ENCODE measurements at places on chromosomes 1 and 21. TPM values are rescaled to one million over a fixed set of nuclear protein-coding genes. Genes with fewer than 3 reads are reported as not detected.

GRCh38 chr1:229251185-229251584 lies 19.7 kb upstream of the RAB4A start:
- peaks cover 5% of the 10 kb centered on the region for H3K4me1 ChIP-seq
- peaks cover 2% of the 10 kb centered on the region for H3K27me3 ChIP-seq
- H3K36me3 ChIP-seq: no peaks in the 10 kb centered on the region
- no peak overlapping the region for H3K4me3 ChIP-seq
- DNase-seq: no peak
- H3K27ac ChIP-seq: no peak overlapping the region

- peak overlapping the region; percentile 86 for H3K27ac ChIP-seq
- H3K36me3 ChIP-seq: no peaks in the 10 kb centered on the region
- H3K4me3 ChIP-seq: no peak overlapping the region
- no peaks in the 10 kb centered on the region for H3K27me3 ChIP-seq
- H3K4me1 ChIP-seq: peaks cover 15% of the 10 kb centered on the region
- peak; percentile 78 for DNase-seq
Measured at GRCh38 chr1:78339490-78339889, 151.3 kb upstream of the PTGFR start.

DNA sequence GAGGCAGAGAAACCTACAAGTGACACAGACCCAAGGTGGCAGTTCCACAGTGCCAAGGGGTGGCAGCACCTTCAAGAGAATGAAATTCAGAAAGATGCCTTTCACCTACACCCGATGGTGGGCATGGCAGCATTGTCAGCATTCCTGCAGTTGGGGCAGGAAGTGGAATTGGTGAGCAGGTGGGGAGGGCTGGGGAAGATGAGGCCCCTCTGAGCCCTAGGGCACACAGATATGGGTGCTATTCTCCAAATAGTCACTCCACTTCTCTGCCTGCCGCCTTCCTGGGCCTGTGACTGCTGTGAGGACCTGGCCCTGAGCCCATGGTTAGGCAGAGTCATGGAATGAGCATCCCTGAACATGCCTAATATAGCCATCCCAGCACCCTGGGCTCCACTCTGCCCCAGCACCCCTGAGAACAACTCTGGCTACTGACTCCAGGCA lies 8.3 kb downstream of the SHISA4 start:
- no peaks in the 10 kb centered on the region for H3K36me3 ChIP-seq
- peaks cover 10% of the 10 kb centered on the region for H3K4me1 ChIP-seq
- no peaks in the 10 kb centered on the region for H3K27me3 ChIP-seq
- H3K4me3 ChIP-seq: no peak overlapping the region
- DNase-seq: peak; percentile 60

- H3K27ac ChIP-seq: no peak overlapping the region
- no peak overlapping the region for H3K4me3 ChIP-seq
- DNase-seq: no peak
- no peaks in the 10 kb centered on the region for H3K4me1 ChIP-seq
Measured at GRCh38 chr1:51953079-51953478, 37.4 kb downstream of the RAB3B start.

GRCh38 chr1:70856201-70856600 lies 191.4 kb downstream of the PTGER3 start:
- H3K4me3 ChIP-seq: no peak overlapping the region
- H3K27ac ChIP-seq: no peak overlapping the region
- no peak for DNase-seq
- no peaks in the 10 kb centered on the region for H3K36me3 ChIP-seq
- H3K4me1 ChIP-seq: no peaks in the 10 kb centered on the region
- no peaks in the 10 kb centered on the region for H3K27me3 ChIP-seq

DNA sequence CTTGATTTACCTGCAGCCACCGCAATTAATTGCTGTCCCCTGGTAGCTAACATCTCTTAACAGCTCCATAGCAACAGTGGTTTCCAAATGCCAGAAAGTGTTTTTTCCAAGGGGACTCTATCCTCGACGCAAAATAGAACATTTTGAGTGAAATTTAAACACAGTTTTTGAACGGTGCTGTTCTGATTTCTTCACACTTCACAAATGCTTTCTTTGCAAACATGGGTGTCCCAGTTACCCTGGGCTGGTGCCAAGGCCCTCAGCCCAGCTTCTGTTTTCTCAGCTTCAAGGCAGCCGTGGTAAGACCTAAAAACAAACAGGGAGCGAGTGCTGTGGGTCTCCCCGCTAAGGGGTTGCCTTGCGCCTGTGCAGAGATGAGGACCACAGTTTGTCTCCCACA lies 147.3 kb upstream of the VAMP3 start:
- no peak overlapping the region for H3K27ac ChIP-seq
- no peaks in the 10 kb centered on the region for H3K4me1 ChIP-seq
- H3K36me3 ChIP-seq: no peaks in the 10 kb centered on the region
- peaks cover 50% of the 10 kb centered on the region for H3K27me3 ChIP-seq

GRCh38 chr1:81600878-81601622 lies 199.7 kb upstream of the ADGRL2 start:
- H3K4me1 ChIP-seq: no peaks in the 10 kb centered on the region
- H3K27me3 ChIP-seq: no peaks in the 10 kb centered on the region
- H3K27ac ChIP-seq: no peak overlapping the region

DNA sequence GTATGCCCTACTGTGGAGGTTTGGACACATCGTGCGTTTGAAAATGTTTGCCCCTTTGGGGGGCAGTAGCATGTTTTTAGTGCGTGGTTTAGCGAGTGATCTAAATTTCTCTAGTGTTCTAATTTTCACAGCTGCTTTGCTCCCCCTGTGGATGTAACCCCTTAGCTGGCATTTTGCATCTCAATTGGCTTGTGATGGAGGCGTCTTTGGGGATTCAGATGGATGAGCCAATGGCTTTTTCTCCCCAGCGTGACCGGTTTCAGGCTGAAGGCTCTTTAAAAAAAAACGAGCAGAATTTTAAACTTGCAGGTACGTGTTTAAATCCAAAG lies 836 bp downstream of the CDC7 start:
- H3K36me3 ChIP-seq: no peaks in the 10 kb centered on the region
- peak; percentile 40 for DNase-seq
- H3K4me1 ChIP-seq: peaks cover 13% of the 10 kb centered on the region
- peak overlapping the region; percentile 95 for H3K27ac ChIP-seq
- no peaks in the 10 kb centered on the region for H3K27me3 ChIP-seq
- H3K4me3 ChIP-seq: peak overlapping the region; percentile 82

GRCh38 chr1:167431261-167431908 lies 86.9 kb downstream of the CD247 start:
- no peak overlapping the region for H3K4me3 ChIP-seq
- H3K4me1 ChIP-seq: no peaks in the 10 kb centered on the region
- peaks cover 3% of the 10 kb centered on the region for H3K27me3 ChIP-seq
- H3K27ac ChIP-seq: no peak overlapping the region
- DNase-seq: no peak
- no peaks in the 10 kb centered on the region for H3K36me3 ChIP-seq

DNA sequence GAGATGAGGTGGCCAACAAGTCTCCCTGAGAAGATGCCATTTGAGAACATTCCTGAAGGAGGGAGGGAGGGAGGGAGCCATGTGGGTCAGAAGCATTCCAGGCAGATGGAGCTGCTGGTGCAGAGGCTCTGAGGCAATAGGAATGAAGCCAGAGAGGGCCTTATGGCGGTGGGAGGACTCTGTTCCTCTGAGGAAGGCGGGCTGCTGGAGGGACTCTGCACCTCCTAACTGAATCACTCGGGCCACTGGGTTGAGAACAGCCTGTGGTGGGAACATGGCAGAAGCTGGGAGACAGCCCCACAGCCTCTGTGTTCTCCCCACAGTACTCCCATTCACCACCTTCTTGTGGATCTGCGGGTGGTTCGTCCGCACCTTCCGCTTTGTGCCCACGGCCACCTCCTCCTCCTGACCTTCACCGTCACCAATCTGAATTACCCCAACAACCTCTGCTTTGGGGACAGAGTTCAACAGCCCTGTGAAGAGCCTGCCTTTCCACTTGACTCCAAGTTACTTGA lies 2.4 kb upstream of the TMEM125 start:
- H3K4me1 ChIP-seq: peaks cover 7% of the 10 kb centered on the region
- DNase-seq: peak; percentile 68
- no peak overlapping the region for H3K27ac ChIP-seq

GRCh38 chr1:156241311-156241811 lies 623 bp upstream of the BGLAP start:
- peak; percentile 46 for DNase-seq
- H3K4me1 ChIP-seq: peaks cover 23% of the 10 kb centered on the region
- no peaks in the 10 kb centered on the region for H3K36me3 ChIP-seq
- H3K27me3 ChIP-seq: peaks cover 2% of the 10 kb centered on the region
- H3K27ac ChIP-seq: no peak overlapping the region
- no peak overlapping the region for H3K4me3 ChIP-seq

DNA sequence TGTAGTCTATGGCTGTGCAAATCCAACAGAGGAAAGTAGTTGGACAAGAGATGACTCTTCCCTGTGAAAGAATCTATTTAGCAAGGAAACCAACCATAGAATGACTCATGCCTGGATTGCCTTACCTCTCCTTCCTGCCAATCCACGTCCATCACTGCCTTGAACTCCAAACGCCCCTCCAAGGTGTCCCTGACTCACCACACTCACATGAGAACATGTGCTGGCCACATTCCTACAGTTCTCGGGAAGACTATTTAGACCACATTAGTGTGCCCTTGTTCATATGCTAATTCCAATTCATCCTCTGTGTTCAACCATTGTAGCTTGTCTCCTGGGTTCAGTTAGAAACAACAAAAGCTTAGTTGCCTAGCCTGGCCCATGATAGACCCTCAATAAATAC lies 157.3 kb downstream of the SLC30A10 start:
- peaks cover 10% of the 10 kb centered on the region for H3K4me1 ChIP-seq
- no peaks in the 10 kb centered on the region for H3K36me3 ChIP-seq
- no peaks in the 10 kb centered on the region for H3K27me3 ChIP-seq
- H3K27ac ChIP-seq: peak overlapping the region; percentile 75
- peak; percentile 99 for DNase-seq
- no peak overlapping the region for H3K4me3 ChIP-seq

DNA sequence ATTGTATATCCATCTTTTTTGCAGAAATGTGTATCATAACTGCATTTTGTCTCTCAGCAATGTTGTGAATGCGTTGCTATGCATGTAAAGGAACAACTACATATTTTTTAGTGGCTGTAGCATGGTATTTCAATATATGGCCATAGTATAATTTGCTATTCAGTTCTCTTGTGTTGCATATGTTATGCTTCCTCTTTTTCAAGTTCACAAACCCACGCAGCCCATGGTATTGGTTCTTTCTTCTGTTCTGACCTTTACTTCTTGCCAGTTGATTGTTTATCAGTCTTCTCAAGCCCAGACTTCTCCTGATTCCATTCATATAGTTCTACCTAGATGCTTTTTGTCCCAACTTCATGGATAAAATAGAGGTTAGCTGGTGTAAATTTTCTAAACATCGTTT lies 6.1 kb downstream of the SLC22A15 start:
- H3K4me3 ChIP-seq: no peak overlapping the region
- H3K27me3 ChIP-seq: peaks cover 2% of the 10 kb centered on the region
- no peak for DNase-seq
- H3K4me1 ChIP-seq: no peaks in the 10 kb centered on the region
- H3K36me3 ChIP-seq: no peaks in the 10 kb centered on the region

DNA sequence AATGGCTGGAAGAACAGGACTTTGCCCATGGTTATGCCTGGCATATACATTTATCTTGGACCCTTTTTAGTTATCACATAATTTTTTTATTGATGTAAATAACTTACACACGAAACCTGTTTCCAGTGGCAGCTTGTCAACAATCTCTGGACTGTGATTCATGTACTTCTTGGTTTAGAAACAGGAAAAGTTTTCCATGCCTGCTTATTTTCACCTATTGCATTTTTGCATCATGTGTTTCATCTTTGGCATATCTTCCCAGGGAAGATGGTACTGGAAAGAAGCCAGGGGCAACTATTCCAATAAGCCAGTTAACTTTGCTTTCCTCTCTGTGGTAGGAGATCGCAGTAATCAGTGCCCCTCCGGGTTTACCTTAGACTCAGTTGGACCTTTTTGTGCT lies 210.3 kb downstream of the TPR start:
- no peak for DNase-seq
- no peaks in the 10 kb centered on the region for H3K27me3 ChIP-seq
- no peak overlapping the region for H3K4me3 ChIP-seq
- no peak overlapping the region for H3K27ac ChIP-seq

GRCh38 chr1:37055631-37056030 lies 21.3 kb upstream of the GRIK3 start:
- no peak overlapping the region for H3K27ac ChIP-seq
- no peak overlapping the region for H3K4me3 ChIP-seq
- no peaks in the 10 kb centered on the region for H3K4me1 ChIP-seq
- H3K36me3 ChIP-seq: no peaks in the 10 kb centered on the region
- no peak for DNase-seq

GRCh38 chr1:225857256-225857655 lies 24.9 kb downstream of the TMEM63A start:
- no peaks in the 10 kb centered on the region for H3K4me1 ChIP-seq
- no peak overlapping the region for H3K4me3 ChIP-seq

- peak; percentile 34 for DNase-seq
- no peaks in the 10 kb centered on the region for H3K36me3 ChIP-seq
- peaks cover 11% of the 10 kb centered on the region for H3K4me1 ChIP-seq
- H3K27ac ChIP-seq: no peak overlapping the region
- H3K4me3 ChIP-seq: peak overlapping the region; percentile 62
Measured at GRCh38 chr1:75615613-75616435, 4.9 kb upstream of the SLC44A5 start.

DNA sequence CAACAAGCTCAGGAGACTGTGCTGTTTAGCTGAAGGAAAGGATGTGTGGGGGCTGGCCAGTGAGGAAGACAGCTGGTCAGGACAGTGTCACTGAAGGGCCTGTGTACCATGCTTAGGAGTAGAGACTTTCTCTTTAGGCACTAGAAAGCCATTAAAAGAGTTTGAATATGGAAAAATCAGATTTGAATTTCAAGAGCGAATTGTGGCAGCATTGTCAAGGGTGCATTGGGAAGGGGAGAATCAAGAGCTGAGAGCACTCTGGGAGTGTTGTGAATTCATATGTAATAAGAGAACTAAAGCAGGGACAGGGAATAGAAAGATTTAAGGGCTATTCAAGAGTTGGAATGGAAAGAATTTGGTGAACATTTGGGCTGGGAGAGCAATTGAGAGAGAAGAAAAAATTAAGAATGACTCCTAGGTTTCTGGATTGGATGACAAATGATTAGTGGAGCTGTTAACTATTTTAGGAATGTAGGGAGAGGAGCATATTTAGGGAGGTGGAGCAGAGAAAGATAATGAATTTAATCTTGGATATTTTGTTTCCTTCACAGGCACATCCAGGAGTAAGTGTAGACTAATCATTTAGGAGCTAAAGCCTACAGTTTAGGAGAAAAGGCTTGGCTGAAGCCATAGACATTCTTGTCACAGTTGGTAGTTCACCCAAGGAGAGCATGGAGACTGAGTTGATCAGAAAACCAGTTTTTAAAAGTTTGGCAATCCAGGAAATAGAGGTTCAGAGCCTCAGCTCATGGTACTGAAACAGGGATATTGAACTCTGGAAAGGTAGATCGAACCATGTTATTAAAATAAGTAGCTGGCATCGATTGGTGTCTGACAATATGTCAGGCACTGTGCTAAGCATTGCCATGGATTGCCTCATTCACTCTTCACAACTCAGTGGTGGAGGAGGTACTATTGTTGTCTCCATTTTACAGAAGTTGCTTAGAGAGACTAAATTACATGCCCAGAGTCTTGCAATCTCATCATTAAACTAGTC lies 23.1 kb upstream of the TOR3A start:
- H3K4me1 ChIP-seq: peaks cover 5% of the 10 kb centered on the region
- H3K4me3 ChIP-seq: no peak overlapping the region
- H3K27me3 ChIP-seq: no peaks in the 10 kb centered on the region
- DNase-seq: peak; percentile 55
- H3K27ac ChIP-seq: peak overlapping the region; percentile 24
- H3K36me3 ChIP-seq: no peaks in the 10 kb centered on the region

TIE1 gene
- 0.87 TPM for total RNA-seq

AQP10 gene
- total RNA-seq: not detected

SPATA46 gene
- not detected for total RNA-seq

TRIM46 gene
- total RNA-seq: 13.6 TPM

ZMYM1 gene
- 15.1 TPM for total RNA-seq

KRTAP19-1 gene
- not detected for total RNA-seq

KCNQ4 gene
- total RNA-seq: 1.5 TPM

SHISA4 gene
- total RNA-seq: 9.8 TPM
